Natural killer cell treated with Interleukin-12 subunit alpha and Interleukin-12 subunit beta and Interleukin-15 and Interleukin-18, amount 100 ng/mL, for 72 hours (primary cell): ENCODE measurements at places on chromosomes 13 and 19.

DNA sequence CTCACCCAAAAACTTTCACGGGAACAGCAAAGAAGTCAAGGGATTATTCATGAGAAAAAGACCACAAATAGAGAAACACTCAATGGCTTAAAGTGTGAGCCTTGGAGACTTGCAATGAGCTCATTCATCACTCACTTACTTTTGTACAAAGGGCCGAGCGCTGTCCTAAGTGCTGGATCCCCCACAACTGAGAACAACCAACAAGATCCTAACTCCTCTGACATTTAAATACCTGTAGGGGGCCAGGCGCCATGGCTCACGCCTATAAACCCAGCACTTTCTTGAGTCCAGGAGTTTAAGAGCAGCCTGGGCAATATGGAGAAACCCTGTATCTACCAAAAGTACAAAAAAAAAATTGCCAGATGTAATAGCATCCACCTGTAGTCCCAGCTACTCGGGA is 29.4 kb upstream of the ZNF507 start:
- no peaks in the 10 kb centered on the region for H3K36me3 ChIP-seq
- DNase-seq = no peak
- no peak overlapping the region for H3K27ac ChIP-seq
- H3K4me1 ChIP-seq = no peaks in the 10 kb centered on the region
- no peak overlapping the region for H3K4me3 ChIP-seq

DNA sequence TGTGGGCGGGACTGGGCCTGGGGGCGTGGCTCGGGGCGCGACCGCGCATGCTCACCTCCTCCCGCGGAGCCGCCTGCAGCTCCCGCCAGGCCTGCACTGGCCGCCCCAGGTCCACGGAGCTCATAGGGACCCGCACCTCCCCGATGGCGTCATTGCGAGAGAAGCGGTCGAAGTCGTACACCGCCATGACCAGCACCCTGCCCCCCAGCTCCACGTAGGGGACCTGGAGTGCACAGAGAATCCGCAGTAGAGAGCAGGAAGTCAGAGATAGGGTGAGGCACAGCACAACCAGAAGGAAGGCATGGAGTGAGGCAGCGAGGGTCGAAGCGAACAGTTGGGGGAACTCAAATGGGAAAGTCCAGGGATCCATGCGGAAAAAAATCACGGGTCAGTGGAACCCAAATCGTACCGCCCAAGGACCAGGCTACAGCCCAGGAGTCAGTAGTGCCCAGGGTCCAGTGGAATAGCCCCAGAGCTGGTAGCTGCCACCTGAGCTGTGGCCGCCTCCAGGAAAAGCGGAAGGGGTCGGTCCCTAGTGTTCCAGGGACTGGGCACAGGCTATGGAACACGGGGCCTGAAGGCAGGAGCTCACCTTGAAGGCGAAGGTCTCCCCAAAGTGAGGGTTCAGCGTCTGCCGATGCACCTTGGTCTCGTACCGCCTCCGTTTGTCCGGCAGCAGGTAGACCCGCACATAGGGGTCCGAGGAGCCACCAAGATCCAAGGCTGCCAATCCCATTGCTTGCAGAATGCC is 4.8 kb downstream of the SYT5 start:
- H3K27ac ChIP-seq = no peak overlapping the region
- no peak for DNase-seq
- H3K4me3 ChIP-seq = no peak overlapping the region
- no peaks in the 10 kb centered on the region for H3K36me3 ChIP-seq
- H3K4me1 ChIP-seq = peaks cover 21% of the 10 kb centered on the region

- no peaks in the 10 kb centered on the region for H3K27me3 ChIP-seq
- H3K36me3 ChIP-seq = peaks cover 4% of the 10 kb centered on the region
- DNase-seq = no peak
- H3K4me3 ChIP-seq = no peak overlapping the region
Observed at GRCh38 chr13:56755181-56755935, 385.4 kb upstream of the PRR20A start.

GRCh38 chr13:45156565-45157361 is 36.5 kb downstream of the GTF2F2 start:
- H3K27ac ChIP-seq = no peak overlapping the region
- no peaks in the 10 kb centered on the region for H3K4me1 ChIP-seq
- no peaks in the 10 kb centered on the region for H3K27me3 ChIP-seq
- H3K4me3 ChIP-seq = no peak overlapping the region
- DNase-seq = no peak

GRCh38 chr13:98233127-98233526 is 56.1 kb upstream of the RNF113B start:
- H3K4me1 ChIP-seq = no peaks in the 10 kb centered on the region
- H3K27ac ChIP-seq = no peak overlapping the region
- no peaks in the 10 kb centered on the region for H3K36me3 ChIP-seq
- DNase-seq = no peak
- peaks cover 3% of the 10 kb centered on the region for H3K27me3 ChIP-seq

- H3K4me3 ChIP-seq = no peak overlapping the region
- H3K4me1 ChIP-seq = no peaks in the 10 kb centered on the region
- peaks cover 9% of the 10 kb centered on the region for H3K36me3 ChIP-seq
- no peak overlapping the region for H3K27ac ChIP-seq
- DNase-seq = no peak
Observed at GRCh38 chr13:90553159-90553558, 794.3 kb upstream of the MIR17HG start.

- H3K4me1 ChIP-seq = peaks cover 52% of the 10 kb centered on the region
- H3K36me3 ChIP-seq = no peaks in the 10 kb centered on the region
- peak within 1 kb of the TSS; percentile 94 for H3K27ac ChIP-seq
- H3K27me3 ChIP-seq = no peaks in the 10 kb centered on the region
- peak within 1 kb of the TSS; percentile 95 for H3K4me3 ChIP-seq
Observed at GRCh38 chr19:54137699-54138488, at the start of gene CNOT3. CNOT3 (plus strand) TSS chr19:54137762; CDS start chr19:54142979, 5,217 bp downstream.

DNA sequence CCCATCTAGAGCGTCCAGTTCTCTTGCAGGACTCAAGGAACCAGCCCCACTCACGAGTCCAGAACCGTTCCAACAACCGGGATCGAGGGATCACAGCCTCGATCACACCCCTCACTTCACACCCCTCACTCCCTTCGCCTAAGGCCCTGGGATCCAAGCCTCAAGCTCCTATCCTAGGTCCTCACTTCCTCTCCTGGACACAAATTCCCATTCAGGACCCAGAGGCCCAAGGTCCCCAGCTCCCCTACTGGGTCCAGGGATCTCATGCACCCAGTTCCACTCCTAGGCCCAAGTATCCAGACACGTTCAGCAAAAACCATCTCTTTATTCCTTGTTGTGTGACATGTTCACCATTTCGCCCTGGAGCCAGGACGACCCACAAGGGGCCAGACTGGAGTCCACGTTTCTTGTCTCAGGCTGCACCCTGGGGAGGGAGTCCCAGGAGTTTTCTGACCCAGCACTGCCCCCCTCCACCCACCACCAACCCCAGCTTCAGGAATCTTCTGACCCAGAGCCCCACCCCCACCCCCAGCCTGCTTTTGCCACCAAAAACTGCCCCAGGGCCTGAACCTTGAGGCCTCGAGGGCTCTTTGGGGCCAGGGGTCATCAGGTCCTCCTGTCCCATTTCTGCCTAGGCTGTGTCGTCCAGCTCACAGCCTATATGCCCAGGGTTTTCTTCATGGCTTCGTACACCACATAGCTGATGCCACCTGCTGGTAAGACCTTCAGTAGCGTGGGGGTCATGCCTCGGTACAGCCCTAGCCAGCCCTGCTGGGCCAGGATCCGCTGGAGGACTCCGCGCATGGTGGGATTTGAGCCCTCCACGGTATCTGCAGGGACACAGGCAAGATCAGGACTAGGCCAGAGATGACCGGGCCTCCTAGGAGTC is 1.4 kb upstream of the KHSRP start:
- no peak for DNase-seq
- H3K27ac ChIP-seq = peak overlapping the region; percentile 55
- H3K4me1 ChIP-seq = peaks cover 30% of the 10 kb centered on the region
- H3K36me3 ChIP-seq = no peaks in the 10 kb centered on the region

DNA sequence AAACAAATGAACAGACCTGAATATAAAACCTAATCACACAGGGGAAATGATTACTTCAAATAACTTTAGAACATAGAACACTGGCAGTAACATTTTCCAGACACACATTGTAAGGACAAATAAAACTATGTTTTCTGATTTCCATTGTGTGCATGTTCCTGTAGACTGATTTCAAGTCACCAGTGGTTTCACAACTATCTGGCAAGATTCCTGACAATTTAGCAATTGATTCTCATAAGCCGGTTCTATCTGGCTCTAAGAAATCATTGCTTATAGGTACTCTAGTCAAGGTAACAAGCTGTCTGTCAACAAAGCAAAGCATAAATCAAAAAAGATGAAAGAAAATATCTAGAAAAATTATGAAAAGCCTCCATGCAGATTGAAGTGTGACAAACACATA is 19.6 kb upstream of the PCCA start:
- H3K4me3 ChIP-seq = no peak overlapping the region
- no peak for DNase-seq
- H3K27ac ChIP-seq = no peak overlapping the region
- H3K36me3 ChIP-seq = no peaks in the 10 kb centered on the region

GRCh38 chr19:29259153-29259552 is 46.2 kb upstream of the UQCRFS1 start:
- H3K36me3 ChIP-seq = no peaks in the 10 kb centered on the region
- H3K27ac ChIP-seq = no peak overlapping the region
- H3K4me1 ChIP-seq = peaks cover 16% of the 10 kb centered on the region
- peaks cover 5% of the 10 kb centered on the region for H3K27me3 ChIP-seq

DNA sequence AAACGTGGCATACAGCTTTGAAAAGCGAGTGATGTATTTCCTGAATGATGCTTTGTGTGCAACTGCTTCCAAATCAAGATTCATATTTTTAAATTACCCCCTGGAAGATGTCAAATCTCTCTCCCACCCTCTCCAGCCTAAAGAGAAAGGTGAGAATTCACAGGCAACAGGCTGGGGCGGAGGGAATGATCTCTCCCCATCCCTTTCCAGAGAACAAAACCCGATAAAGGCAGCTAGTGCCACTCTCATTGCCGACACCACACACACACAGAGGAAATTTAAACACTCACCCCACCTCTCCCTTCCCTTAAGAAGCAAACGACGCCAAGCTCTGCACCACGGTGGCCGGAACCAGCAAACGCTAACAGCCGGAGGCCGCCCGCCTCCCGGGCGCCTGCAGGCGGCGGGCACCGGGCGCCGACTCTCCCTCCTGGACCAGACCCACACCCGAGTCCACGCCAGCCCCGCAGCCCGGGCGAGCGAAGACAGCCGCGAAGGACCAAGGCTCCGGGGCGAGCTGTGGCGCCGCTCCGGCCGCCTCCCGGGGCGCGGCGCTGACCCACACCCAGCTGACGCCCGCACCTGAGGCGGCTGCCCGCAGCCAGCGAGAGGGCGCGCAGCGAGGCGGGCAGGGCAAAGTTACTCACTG is 477 bp downstream of the LNX2 start:
- H3K27ac ChIP-seq = peak overlapping the region; percentile 87
- H3K36me3 ChIP-seq = peaks cover 12% of the 10 kb centered on the region
- H3K27me3 ChIP-seq = no peaks in the 10 kb centered on the region

GRCh38 chr19:45351401-45351952 is 10.9 kb downstream of the KLC3 start:
- H3K4me3 ChIP-seq = no peak overlapping the region
- no peaks in the 10 kb centered on the region for H3K27me3 ChIP-seq
- H3K36me3 ChIP-seq = no peaks in the 10 kb centered on the region
- no peak for DNase-seq

DNA sequence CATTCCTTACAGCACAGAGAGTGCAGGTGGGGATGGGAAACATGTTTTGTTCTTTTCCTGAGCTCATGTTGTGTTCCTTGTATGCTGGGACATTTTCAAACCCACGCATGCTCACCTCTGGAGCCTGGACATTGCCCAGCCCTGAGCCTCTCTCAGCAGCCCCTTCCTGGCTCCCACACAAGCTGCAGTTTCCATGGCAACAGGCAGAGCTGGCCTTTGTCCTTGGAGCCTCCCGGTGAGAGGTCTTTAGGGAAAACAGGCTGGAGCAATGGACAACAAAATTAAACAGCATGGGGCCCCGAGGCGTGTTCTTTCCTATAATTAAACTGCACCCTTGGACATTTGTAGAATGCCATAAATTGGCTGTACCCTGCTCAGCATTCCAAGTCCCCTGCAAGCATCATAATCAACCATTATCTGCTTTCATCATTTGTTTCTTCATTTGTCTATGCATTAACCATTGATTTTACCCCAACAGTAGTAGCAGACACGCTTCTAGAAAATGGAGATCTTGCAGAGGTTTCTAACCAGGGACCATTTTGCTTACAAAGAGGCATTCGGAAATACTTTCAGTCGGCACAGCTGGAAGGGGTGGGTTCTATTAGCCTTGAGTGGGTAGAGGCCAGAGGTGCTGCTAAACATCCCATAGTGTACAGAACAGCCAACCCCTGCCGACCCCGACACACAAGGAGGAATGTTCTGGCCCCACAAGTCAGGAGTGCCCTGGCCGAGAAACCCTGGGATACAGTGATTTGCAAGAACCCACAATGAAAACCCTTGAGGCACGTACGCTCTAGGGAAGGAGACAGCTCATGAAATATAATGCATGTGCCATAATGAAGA is 133.4 kb upstream of the PEG3 start:
- H3K27me3 ChIP-seq = no peaks in the 10 kb centered on the region
- DNase-seq = no peak
- H3K4me1 ChIP-seq = no peaks in the 10 kb centered on the region
- H3K27ac ChIP-seq = no peak overlapping the region
- no peak overlapping the region for H3K4me3 ChIP-seq
- H3K36me3 ChIP-seq = peaks cover 20% of the 10 kb centered on the region

DNA sequence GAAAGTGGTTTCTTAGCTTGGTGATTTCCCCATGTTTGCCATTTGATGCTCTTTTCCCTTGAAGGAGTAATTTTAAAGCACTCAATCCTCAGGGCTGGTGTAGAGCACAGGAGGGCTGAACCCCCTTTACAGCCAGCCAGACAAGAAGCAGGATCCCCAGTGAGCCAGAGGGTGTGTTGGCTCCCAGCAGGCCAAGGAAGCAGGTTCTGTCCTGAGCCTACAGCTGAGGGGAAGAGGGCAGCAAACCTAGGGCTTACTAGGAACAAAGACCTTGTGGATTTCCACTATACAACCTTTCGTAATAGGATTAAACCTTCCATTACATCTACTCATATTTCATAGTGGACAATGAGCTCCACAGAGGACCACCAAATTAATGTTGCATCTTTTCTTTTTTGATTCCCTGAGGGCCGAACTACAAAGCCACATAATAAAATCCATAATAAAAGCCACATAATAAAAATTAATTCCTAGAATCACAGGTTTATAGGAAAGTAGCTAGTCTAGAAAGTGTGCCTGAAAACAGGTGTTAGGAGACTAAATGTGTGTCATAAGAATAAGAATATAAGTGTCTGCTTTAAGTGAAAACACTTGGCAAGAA is 300.2 kb downstream of the DCLK1 start:
- DNase-seq = no peak
- H3K4me1 ChIP-seq = no peaks in the 10 kb centered on the region
- no peaks in the 10 kb centered on the region for H3K27me3 ChIP-seq
- H3K4me3 ChIP-seq = no peak overlapping the region

GRCh38 chr13:87129602-87130300 is 541.4 kb upstream of the SLITRK5 start:
- no peaks in the 10 kb centered on the region for H3K27me3 ChIP-seq
- DNase-seq = no peak
- no peaks in the 10 kb centered on the region for H3K4me1 ChIP-seq
- no peak overlapping the region for H3K27ac ChIP-seq
- H3K36me3 ChIP-seq = no peaks in the 10 kb centered on the region
